ENCODE measurements at places on chromosomes 5 and 9. TPM values are rescaled to one million over a fixed set of nuclear protein-coding genes. Genes with fewer than 3 reads are reported as not detected.

GRCh38 chr9:37449862-37450632 lies 15.2 kb downstream of the ZBTB5 start:
- DNase-seq: no peak

- no peak for DNase-seq
Measured at GRCh38 chr5:40796487-40796889, 1.7 kb downstream of the PRKAA1 start.

GRCh38 chr9:114621561-114621960 lies 10.5 kb downstream of the TMEM268 start:
- DNase-seq: no peak

DNA sequence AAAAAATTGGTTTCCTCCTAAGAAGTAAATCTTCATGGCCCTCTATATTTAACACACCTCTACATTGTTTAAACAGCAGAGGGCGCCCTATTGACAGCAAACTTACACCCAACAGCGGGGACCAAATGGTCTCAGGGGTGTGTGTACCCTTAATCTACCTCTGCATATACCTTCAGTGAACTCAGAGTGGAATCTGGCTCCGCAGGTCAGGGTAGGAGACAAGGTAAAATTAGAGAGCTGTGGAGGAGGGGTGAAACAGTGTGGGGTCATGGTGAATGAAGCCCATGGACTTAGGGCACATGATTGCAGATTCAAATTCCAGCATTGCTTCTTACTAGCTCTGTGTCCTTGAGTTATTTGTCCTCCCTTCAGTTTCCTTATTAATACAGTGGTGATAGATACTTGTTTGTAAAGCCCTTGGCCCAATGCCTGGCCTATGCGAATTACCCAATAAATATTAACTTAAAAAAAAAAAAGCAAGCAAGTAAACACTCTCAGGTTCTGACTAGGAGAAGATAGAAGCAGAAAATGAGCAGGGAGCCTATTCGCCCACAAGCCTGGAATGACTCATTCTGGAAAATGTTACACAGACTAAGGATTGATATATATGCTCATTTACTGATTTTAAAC lies 122.9 kb downstream of the CAVIN4 start:
- no peak for DNase-seq

IFNK gene
- total RNA-seq: not detected

OBP2B gene
- total RNA-seq: not detected

CDX1 gene
- total RNA-seq: not detected

IL17B gene
- not detected for total RNA-seq
